GM19239 (cell line): ENCODE measurements at places on chromosomes 13 and 19.

DNA sequence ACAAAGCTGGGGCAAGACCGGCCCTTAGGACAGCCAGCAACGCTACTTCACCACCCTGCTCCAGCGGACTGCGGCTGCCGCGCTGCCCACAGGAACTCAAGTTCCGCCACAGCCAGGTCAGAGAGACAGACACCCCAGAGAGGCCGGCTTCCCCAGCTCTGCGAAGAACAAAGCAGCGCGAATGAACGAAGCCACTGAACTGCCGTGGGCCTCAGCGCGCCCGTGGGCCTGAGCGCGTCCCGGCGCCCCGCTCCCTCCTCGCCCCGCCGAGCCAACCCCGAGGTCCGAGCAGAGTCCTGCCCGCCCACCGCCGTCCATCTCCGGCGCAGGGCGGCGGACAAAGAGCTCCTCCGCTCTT, 158.4 kb downstream of the RNF17 start:
- no peak for DNase-seq

GRCh38 chr19:17486545-17487240, 16.4 kb downstream of the SLC27A1 start:
- DNase-seq: no peak

DNA sequence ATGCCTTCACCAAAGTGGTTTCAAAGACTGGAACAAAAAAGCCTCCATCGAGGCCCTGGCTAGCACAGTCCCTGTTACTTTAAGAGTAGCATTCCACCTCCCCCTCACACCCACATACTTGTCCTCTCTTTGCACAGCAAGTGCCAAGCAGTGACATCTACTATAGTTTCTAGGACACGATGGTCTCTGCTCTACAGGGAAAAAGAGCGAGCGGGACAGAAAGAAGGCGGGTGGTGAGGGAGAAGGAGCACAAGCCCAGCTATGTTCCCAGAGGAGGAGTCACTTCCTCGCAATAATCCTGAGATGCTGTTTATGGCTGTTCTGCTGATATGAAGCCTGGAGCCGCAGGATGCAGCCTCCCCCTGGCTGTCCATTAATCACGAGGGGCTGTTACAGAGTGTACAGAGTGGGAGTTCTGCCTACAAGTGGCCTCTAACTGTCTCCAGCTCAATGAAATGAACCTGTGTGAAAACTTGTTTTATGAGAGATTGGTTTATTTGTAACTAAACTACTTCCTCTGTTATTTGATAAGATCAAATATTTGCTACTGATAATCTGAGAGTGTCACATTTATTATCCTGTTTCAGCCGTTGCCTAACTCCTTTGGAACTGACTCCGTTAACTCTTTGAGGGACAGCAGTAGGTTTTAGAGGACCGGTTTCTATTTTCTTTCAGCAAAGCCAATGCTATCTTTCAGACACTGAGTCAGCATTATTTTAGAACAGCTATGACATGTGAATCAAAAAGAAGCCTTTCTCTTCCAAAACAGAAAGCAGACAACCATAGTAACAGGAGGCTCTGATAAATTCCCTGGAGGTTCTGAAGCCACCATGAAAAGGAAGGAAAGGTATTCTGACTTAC, 208.0 kb downstream of the SPRY2 start:
- no peak for DNase-seq

GRCh38 chr19:14818588-14818987, 16.4 kb downstream of the OR7A5 start:
- DNase-seq: no peak

DNA sequence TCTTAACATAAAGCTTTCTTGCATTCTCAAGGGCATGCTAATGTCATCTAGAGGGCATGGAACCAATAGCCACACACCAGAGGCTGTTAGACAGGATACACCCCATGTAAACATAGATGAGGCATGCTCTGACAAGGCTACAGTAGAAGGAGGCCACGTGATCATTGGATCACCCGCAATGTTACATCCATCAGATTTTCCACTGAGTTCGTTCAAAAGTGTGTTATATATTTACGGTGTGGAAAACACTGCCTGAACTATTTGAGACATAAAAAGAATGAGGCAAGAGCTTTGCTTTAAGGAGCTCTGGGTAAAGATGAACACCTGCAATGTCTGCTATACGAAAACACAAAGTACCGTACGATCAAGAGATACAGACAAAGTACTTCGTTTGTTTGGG, 817.5 kb upstream of the SLC10A2 start:
- no peak for DNase-seq

GRCh38 chr13:37290716-37291505, 185.4 kb upstream of the CSNK1A1L start:
- no peak for DNase-seq

DNA sequence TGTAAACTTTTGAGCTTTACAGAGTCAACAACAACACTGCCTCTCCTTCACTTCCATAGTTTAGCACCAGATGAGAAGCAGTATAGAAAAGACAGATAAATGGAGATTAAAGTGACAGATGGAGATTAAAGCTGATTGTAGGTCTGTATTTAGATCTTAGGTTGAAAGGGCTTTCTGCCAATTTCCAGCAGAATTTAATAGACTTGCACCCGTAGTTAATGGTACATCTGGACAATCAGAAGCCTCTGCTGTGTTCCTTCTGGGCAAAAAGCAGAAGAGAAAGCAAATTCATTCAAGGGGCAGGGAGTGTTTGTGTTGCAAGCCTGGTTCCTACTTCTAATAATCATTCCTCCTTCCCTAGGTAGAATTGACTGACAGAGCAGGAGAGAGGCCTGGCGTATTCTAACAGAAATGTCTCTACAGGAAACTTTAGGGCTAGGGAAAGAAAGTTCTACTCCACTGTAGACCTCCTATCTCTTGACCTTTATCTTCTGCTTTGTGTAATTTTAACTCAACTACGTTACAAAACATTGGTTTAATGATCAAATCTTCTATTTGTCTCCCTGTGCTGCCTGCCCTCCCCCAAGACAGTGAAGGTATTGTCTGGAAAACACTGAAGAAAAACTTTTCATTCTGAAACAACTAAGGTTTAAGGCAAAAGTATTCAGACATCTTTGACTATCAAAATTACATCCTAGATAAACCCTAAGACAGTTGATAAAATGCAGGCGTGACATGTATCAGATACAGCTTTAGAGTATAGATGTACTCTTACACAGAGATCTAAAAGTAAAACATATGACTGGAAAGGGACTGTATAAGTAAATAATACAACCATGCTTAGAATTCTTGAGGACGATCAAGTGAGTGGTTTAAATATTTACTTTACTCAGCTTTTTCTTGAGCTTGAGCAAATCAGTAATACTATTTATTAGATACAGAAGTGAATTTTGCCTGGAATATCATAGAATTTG, 44.4 kb downstream of the GPC6 start:
- DNase-seq: no peak

- peak; percentile 82 for DNase-seq
Measured at GRCh38 chr19:610801-611480, 21.3 kb downstream of the HCN2 start.

- DNase-seq: no peak
Measured at GRCh38 chr13:59266478-59267063, 897.2 kb downstream of the DIAPH3 start.

- DNase-seq: no peak
Measured at GRCh38 chr19:55208880-55209692, at the start of gene PTPRH. Gene PTPRH (minus strand): TSS chr19:55209501. CDS start chr19:55209433, 68 bp downstream.

DNA sequence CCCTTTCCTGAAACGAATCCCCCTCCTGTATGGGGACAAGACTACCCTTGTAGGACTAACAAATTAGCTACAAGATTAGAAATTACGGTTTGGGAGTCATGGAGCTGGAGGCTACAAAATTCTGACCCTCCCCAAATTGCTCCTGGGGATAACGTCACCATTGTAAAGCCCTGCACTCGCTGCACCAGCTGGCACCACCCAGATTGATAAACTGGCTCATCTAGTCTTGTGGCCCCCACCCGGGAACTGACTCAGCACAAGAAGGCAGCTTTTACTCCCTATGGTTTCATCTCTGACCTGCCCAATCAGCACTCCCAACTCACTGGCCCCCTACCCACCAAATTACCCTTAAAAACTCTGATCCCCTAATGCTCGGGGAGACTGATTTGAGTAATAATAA, 150.6 kb upstream of the TSC22D1 start:
- no peak for DNase-seq
